ENCODE measurements at places on chromosomes 3 and 15.

- DNase-seq, result no peak
These were observed 305.1 kb downstream of the LSAMP start for GRCh38 chr3:116140100-116140689.

- DNase-seq, result no peak
These were observed 40.1 kb upstream of the RASA2 start for GRCh38 chr3:141446737-141447136.

- no peak for DNase-seq
These were observed 20.3 kb upstream of the FRMD4B start for GRCh38 chr3:69406163-69406562.

- no peak for DNase-seq
These were observed 17.9 kb downstream of the TMEM43 start for GRCh38 chr3:14142567-14143270.

DNA sequence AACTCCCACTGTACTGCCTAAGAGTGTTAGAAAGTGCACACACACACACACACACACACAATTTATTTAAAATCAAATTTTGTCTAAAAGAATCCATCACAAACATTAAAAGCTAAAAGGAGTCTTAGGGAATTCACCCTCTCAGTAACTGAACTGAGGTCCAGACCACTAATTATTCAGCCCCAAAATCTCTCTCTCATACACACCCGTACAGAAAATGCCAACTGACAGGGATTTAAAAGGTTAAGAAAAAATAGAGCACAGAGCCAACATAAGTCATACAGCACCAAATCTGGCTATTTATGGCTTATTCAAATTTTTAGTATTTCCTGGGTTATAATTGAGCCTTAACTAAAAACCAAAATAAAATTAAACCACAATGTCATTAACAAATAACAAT, 20.7 kb downstream of the GBE1 start:
- no peak for DNase-seq

DNA sequence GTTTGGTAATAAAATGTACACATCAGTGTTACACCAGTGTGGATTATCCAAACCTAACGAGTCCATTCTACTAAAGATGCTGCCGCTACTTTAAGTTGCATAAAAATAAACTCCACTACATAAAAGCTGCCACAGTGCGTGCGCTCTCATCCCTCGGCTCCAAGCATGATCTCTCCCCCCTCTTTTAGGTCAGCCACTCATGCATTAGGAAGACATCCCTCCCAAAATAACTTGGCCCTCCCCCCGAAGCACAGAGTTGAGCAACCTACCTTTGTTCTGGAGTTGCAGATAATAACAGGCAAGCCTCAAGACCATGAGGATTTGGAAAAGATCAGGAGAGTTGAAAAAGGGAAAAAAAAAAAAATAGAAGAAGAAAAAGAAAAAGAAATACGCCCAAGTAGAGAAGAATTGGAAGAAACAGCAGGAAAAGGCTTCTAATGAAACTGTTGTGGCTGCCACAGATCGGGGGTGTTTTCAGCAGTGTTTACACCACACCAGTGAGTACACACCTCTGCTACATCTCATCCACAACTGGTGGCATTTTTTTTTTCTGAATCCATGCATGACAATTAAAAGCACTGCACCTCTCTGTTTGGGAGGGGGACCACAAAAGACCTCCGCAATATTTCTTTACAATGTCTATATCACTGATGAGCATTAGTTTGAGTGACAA, 339.2 kb downstream of the FOXP1 start:
- no peak for DNase-seq

- DNase-seq, result no peak
These were observed 19.5 kb upstream of the NANOGP8 start for GRCh38 chr15:35104526-35105147.

DNA sequence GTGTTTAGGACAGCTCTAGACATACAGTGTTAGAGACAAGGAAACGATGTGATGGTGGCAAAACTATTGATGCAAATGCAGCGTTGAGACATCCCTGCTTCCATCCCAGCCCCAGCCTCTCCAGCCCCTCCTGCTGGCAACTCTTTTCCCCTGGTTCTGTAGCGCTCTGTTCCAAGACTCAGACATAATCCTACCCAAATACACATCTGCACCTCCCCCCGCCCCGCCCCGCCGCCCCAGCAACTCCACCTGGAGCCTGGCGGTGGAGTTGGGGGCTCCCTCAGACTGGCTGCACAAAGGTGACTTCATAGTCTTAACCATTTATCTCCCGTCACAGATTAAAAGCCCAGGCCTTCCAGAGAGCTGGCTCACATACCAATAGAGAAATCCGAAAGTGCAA, 7.2 kb upstream of the SEC22A start:
- no peak for DNase-seq

DNA sequence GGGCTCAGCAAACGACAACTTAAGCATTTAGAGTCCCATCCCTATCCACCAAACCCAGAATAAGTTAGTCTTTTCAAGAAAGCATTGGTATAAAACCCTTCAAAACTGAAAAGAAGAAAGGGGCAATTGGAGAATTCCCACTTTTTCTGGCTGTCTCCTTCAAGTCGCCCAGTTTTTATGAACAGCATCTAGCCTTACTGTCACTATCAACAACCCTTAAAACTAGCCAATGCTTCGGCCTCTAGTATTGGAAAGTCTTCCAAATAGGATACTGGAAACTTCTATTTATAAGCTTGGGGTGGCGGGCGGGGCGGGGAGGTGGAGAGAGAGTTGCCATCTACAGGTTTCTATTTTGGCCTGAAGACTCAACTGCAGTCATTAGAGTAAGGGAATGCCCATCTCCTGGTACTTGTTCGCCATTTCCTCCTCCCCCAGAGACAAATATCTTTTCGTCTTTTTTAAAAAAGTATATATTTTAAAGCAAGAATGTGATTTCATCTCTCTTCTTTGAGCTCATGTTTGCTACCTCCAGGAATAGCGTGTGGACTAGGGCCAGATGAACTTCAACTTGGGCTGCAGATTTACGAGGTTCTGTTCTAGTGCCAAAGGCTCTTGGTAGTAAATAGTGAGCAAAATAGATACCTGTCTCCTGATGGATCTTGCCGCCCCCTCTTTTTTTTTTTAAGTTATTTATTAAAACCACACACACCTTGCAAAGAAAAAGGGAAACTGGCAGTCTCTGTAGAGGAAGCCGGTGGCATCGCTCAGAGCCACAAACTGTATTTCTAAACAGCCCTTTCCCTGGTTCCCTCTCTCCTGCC, 2.7 kb downstream of the BCL6 start:
- DNase-seq, result no peak
